Right hindlimb (tissue), 1 donor: ENCODE measurements at places on chromosomes 16 and 17.
A peak's percentile ranks its signal among the peaks of the same experiment; 100 is the strongest.

- no peak for DNase-seq
These were observed 3.2 kb downstream of the PDE6G start for GRCh38 chr17:81652906-81653771.

DNA sequence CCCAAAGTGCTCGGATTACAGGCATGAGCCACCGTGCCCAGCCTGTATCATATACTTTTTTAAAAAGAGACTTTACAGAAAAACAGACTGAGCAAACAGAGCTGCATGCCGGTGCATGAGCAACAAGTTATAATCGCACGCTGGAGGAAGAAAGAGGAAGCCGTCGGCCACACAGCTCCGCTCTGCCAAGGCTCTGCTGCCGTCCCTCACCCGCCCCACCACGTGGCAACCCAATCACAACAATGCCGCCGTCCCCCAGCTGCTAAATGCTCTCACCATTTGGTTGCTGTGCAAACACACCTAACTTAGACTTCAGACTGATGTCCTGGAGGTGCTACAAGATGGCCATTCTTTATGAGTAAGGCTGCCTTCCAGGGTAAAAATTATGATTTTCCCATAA lies 83.5 kb downstream of the ADCY9 start:
- DNase-seq, result peak; percentile 67

GRCh38 chr17:51335006-51335590 lies 74.8 kb downstream of the UTP18 start:
- DNase-seq, result no peak

DNA sequence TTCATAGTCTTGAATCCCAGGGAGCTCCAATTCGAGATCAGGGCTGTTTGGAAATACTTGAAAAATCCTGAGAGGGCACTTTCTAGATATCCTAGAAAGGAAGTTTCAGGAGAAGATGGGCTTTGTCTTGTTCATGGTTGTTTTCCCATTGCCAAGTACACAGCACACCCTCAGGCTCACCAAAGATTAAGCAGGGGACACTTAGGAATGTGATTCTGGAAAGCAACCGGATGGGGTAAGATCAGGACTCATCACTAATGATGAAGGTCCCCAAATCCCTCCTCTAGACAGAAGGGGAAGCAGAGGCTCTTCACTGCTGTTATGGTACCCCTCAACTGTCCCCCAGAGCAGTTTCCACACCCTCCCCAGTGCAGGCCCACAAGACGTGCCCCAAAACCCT lies 40.7 kb downstream of the VAC14 start:
- DNase-seq, result no peak

- no peak for DNase-seq
These were observed 3.6 kb downstream of the PIEZO1 start for GRCh38 chr16:88781140-88782077.

DNA sequence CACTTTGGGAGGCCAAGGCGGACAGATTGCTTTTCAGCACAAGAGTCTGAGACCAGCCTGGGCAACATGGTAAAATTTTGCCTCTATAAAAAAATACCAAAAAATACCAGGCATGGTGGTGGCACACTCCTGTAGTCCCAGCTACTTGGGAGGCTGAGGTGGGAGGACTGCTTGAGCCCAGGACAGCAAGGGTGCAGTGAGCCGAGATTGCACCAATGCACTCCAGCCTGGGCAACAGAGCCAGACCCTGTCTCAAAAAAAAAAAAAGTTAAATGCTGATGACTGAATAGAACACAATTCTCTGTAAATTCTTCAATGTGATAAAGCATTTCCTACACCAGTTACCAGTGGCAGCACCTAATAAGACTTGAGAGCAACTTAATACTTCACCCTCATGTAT lies 65.7 kb downstream of the KANSL1 start:
- DNase-seq, result no peak

DNA sequence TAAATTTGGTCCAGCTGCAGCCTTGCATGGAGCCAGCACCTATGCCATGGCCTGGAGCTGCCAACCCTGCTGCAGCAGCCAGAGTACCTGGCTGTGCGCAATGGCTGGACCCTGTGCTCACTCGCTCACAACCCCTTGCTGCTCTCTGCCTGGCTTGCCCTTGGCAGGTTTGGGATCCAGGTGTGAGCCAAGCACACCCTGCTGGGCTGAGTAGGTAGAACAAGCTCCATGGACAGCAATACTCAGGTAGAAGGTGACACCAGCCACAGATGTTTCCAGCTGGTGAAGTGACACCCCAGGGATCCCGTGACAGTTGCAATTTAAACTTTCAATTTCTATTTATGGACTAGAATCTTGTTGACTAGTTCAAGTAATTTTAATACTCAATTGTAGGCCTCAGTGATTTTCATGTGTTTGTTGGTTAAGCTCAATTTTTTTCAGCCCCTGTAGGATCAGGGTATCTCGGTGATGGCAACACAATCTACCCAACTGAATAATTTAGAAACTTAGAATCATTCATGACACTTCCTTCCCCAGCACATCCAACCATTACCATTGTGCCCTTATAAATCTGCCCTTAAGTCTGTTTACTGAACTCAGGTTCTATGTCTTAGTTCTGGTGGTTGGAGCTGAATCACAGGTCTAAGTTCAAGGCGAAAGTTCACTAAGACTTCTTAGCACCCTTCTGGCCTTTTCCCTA lies 480.0 kb downstream of the PMP22 start:
- DNase-seq, result no peak

GRCh38 chr17:39659279-39660010 lies 5.7 kb upstream of the TCAP start:
- no peak for DNase-seq

- no peak for DNase-seq
These were observed 95.9 kb downstream of the PCTP start for GRCh38 chr17:55846745-55847144.

DNA sequence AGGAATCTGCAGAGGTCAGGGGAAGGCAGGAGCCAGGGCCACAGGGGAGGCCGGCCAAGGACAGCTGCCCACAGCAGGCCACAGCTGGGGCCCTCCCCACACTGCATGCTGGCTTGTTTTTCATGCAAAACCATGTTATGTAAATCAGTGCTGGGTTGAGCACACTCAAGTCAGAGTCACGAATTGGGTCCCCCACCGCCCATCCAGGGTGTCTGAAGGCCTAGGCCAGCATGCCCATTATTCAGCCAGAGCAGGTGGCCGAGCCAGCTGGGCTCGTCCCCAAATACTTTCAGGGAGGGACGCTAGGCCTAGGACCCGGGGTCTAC lies 51.2 kb upstream of the TOB1 start:
- no peak for DNase-seq

DNA sequence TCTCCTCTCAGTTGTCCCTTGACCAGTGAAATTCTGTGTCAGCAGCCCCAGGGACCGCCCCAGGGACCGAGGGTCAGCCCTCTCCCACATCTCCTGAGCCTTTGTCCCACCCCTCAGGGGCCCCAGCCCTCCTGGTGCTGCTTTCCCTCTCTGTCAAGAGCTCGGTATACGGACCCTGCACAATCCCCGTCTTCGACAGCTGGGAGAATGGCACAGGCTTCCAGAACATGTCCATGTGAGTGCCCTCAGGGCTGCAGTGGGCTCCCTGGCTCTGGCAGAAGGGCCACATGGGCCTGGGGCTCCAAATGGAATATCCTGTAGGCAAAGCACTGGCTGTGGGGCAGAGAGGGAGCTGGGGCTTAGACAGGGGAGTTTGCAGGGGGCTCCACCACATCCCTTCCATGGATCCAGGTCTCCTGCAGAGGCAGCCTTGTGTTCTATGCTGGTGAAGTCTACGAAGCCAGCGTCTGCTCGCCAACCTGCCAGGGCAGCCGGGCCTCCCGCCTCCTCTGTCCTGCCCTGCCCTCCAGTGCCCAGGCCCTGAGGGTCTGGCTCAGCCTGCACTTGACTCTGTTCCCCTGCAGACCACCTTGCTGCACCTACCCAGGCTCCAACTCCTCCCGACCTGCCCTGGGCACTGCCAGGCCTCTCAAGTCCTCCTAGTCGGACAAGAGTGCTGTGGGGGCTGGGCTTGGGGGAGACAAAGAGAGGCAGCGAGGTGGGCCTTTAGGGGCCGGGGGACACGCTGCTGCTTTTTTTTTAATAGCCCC lies 28.0 kb downstream of the ADGRG5 start:
- DNase-seq, result no peak

DNA sequence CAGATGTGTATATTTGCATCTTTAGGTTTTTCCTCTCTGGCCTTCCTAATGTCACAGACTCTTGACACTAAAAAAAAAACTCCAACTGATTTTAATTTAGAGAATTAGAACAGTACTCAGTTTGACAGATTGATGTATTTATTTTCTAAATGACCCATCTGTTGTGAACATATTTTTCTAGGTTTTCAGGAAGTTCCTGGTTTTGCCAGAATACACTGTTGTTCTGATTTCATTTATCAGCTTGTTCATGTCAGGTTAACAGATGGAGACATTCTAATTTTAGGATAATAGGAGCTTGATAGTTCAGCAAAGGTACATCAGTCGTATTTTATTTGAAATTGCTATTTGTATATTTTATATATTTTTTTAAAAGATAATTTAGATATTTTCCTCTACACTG lies 133.4 kb downstream of the TANC2 start:
- DNase-seq, result no peak

DNA sequence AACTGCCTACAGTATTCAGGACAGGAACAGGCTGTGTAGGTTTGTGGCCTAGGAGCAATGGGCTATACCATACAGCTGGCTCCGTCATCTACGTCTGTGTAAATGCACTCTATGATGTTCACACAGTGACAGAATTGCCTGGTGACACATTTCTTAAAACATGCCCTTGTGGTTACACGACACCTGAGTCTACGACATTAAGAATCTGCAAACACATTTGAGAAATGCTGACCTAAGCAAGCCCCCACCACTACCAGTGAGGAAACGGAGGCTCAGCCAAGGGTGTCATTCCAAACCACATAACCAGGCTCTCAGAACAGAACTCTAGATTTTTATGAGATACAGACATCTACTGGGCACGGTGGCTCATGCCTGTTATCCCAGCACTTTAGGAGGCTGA lies 23.5 kb downstream of the USP36 start:
- DNase-seq, result no peak

GRCh38 chr16:72923757-72924156 lies 124.2 kb downstream of the ZFHX3 start:
- DNase-seq, result no peak

DNA sequence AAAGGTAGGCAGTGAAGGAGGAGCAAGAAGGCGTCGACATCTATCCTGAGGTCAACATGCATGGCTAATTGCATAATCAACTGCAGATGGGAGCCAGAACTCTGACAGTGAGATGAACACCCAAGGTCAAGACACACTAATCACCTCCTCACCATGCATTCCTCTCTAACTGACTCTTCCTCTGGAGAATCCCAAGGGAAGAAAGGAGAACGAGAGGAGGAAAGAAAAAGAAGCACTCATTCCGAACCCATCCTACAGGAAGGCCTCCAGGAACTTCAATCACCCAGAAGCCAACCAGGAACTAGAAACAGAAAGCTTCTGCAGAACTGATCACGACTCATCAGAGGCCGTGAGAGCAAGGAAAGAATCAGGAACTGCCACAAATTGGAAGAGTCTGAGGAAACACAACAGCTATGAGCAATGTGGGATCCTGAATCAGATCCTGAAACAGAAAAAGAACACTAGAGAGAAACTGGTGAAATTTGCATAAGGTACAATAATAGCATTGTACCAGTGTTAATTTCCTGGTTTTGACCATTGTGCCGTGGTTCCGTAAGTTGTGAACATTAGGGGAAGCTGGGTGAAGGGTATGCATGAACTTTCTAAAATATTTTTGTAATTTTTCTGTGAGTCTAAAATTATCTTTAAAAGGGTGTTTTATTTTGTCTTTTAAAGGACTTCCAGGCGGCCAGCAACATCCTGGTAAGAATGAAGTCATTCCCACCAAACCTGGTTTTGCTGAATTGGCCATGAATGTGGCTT lies 10.0 kb upstream of the BEAN1 start:
- DNase-seq, result no peak

- DNase-seq, result no peak
These were observed 7.6 kb upstream of the TNRC6A start for GRCh38 chr16:24721830-24722238.

DNA sequence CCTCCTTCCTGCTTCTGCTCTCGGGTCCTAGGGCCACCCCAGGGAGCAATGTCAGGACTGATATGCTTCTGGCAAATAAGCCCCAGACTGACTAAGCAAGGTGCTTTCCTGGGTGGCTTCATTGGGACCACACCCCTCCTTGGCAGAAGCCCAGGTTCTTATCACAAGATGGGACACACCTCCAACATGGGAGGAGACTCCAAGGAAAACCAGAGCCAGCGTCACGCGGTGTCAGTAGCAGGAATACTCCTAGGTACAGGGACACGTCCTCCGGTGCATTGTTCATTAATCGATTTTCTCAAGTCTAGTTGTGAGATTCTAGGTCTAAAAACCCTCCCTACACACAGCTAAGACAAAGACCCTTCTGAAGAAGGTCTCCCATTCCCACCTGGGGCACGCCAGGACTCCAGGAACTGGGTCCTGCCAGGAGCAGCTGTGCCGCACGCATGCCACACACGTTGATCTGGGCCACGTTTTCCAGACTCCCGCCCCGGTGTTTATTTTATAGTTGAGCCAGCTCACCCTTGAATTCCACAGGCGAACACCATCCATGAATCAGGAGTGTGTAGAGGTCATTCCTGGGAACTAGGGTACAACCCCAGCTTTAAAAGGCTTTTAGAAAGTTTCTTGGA lies 30.8 kb downstream of the FA2H start:
- DNase-seq, result no peak

DNA sequence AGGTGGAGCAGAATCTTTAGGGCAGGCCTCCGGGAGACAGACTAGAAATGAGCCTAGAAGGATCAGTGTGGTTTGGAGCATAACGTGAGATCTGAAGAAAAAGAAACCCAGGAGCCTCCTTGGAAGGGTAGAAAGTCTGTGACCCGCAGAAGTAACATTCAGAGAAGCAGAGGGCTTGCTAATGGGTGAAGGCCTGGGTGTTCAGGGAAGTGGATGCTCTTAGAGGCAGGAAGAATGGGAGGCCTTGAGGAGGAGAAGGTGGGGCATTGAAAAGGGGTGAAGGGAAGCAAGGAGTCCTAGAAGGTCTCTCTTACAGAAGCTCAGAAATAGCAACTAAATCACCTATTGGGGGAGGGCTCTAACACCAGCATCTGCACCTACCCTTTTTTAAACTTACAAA lies 20.3 kb downstream of the GPT2 start:
- DNase-seq, result no peak

- peak; percentile 69 for DNase-seq
These were observed 1.4 kb downstream of the BAIAP2 start for GRCh38 chr17:81036197-81036941.
